GM13977 (cell line): ENCODE measurements at places on chromosomes 7 and 10.

GRCh38 chr7:16915405-16915804 lies 33.6 kb upstream of the AGR3 start:
- no peak for DNase-seq

- no peak for DNase-seq
These were observed at the start of gene AGMO for GRCh38 chr7:15561835-15562234. TSS of gene AGMO (minus strand) at chr7:15562015.

DNA sequence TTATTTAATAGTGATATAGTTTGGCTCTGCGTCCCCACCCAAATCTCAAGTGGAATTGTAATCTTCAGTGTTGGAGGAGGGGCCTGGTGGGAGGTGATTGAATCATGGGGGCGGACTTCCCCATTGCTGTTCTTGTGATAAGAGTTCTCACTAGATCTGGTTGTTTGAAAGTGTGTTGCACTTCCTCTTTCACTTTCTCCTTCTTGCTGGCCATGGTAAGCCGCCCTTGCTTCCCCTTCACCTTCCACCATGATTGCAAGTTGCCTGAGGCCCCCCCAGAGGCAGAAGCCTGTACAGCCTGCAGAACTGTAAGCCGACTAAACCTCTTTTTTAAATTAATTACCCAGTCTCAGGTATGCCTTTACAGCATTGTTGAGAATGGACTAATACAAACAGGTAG lies 101.4 kb downstream of the MTPAP start:
- no peak for DNase-seq

DNA sequence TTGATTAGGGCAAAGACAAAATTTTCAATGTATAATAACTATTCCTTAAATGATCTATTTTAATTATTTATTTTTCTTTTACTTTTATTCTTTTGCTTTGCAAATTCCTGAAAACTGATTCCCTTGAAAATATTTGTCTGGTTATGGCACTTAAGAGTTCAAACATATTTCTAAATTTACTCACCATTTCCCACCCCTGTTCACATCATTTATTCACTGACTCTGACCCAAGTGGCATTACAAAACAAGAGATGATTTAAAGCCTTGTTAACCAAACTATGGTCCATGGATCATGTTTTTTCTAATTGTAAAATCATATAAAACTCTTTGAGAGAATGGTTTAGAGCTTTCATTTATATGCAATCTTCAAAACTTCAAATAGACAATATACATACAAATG lies 1256.1 kb upstream of the LRRN3 start:
- no peak for DNase-seq

GRCh38 chr10:126034586-126034985 lies 138.2 kb downstream of the FANK1 start:
- no peak for DNase-seq

- no peak for DNase-seq
These were observed 302.1 kb downstream of the ADK start for GRCh38 chr10:74453169-74453568.

GRCh38 chr10:27998178-27998953 lies 513 bp downstream of the ODAD2 start:
- no peak for DNase-seq

GRCh38 chr7:80232979-80233724 lies 98.5 kb downstream of the GNAI1 start:
- DNase-seq, result no peak

DNA sequence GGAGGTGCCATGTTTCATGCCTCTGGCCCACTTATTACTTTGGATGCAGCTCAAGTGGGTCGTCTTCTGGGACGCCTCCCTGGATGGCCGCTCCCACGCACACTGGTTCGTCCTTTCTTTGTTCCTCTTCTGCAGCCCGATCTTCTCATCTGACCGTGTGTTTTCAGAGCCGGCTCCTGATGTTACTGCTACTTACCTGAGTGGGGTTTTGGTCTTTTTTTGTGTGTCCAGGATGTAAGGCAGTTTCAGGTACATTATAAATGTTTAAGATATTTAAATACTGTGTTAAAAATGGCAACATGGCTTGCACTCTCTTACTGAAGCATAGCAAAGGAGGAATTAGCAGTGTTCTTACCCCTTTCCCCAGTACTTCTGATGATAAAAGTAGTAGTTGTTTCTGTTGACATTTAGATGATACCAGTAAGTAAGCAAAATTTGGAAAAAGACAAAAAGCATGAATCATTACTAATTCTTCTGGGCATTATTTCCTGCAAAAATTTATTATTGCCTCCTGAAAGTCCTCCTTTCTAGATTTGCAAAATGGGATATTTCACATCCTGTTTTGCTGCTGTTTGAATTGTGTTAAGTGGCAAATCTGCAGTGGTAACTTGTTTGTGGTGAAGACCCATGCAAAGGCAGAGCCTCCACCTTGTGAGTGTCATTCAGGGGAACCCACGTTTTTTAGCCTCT lies 59.4 kb downstream of the SHH start:
- DNase-seq, result peak; percentile 51

DNA sequence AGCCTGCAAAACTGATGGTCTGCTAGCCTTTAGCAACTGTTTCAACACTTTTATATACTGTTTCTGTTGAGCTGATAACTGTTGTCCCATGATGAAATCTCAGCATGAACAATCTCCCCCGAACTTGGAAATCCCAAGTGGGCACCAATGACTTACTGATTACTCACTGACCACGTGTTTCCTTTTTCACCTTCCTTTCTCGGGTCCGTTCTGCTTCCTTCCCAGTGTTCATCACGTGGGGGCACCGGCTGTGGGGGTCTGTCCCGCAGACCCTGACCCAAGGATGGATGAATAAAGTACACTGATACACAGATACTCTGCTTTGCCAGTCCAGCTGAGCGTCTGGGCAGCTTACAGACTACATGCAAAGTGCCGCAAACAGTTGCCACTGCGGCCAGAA lies 39.0 kb upstream of the RASGEF1A start:
- no peak for DNase-seq

- no peak for DNase-seq
These were observed 14.5 kb downstream of the OR2A14 start for GRCh38 chr7:144137501-144137900.

GRCh38 chr10:132938472-132939339 lies 3.7 kb downstream of the CFAP46 start:
- DNase-seq, result no peak

- DNase-seq, result no peak
These were observed 420 bp upstream of the MINPP1 start for GRCh38 chr10:87504307-87504639.

DNA sequence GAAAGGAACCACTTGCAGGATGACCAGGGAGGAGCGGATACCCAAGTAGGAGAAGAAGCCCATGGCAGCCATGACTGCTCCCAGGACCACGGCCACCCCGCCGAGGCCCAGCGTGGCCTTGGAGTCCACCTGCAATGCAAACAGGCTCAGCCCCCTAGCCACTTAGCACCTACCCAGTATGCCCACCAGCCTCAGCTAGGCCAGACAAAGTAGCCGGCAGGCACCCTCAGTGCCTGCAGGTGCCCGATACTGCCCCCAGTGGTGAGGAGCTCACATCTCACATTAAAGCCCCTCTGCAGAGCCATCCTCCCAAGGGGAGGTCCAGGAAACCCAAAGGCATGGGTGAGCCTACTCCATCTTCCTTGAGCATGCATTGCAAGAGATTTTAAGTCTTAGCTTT lies 6.6 kb downstream of the NPC1L1 start:
- DNase-seq, result peak; percentile 86

- peak; percentile 51 for DNase-seq
These were observed 337.7 kb upstream of the NPVF start for GRCh38 chr7:25565949-25566348.

GRCh38 chr7:66099551-66100407 lies 14.9 kb upstream of the CRCP start:
- no peak for DNase-seq

DNA sequence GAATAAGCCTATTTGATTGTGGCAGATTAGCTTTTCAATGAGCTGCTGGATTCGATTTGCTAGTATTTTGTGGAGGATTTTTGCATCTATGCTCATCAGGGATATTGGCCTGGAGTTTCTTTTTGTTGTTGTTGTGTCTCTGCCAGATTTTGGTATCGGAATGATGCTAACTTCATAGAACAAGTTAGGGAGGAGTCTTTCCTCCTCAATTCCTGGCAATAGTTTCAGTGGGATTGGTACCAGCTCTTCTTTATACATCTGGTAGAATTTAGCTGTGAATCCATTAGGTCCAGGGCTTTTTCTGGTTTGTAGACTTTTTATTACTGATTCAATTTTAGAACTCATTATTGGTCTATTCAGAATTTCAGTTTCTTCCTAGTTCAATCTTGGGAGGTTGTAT lies 43.4 kb upstream of the KLF14 start:
- no peak for DNase-seq

DNA sequence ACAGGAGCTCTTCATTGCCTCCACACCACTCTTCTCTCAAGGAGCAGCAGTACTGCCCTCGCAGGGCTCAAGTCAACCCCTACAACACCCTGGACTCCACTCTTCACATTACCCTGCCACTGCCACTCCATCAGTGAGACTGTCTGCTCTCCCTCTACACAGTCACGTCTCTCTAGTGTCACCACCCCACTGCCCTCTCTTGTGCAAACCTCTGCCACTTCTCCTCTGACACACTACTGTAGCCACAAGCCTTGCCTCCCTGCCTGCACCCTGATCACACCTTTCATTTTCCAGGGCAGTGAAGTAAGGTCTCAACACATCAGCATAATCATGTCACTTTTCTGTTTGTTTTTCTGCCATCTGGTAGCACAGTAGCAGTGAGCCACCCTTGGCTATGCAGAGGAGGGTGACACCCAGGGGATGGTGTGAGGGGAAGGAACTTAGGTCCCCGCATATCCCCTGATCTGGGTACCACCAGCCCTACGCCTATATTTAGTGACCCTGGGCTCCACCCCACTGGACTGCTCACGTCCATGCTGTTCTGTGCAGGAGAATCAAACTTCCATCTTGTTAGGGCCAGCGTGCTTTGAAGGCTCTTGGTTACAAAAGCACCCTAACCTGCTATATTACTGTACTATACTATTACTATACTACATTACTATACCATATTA lies 1.6 kb downstream of the C10orf143 start:
- no peak for DNase-seq
